ENCODE measurements at places on chromosomes 13 and 19. TPM values are rescaled to one million over a fixed set of nuclear protein-coding genes. Genes with fewer than 3 reads are reported as not detected.
A peak's percentile ranks its signal among the peaks of the same experiment; 100 is the strongest.

- H3K36me3 ChIP-seq = no peaks in the 10 kb centered on the region
- H3K27ac ChIP-seq = no peak overlapping the region
- no peak overlapping the region for H3K4me3 ChIP-seq
- H3K4me1 ChIP-seq = peaks cover 5% of the 10 kb centered on the region
- H3K27me3 ChIP-seq = peaks cover 15% of the 10 kb centered on the region
Measured at GRCh38 chr13:75876142-75877050, 240.3 kb downstream of the LMO7 start.

DNA sequence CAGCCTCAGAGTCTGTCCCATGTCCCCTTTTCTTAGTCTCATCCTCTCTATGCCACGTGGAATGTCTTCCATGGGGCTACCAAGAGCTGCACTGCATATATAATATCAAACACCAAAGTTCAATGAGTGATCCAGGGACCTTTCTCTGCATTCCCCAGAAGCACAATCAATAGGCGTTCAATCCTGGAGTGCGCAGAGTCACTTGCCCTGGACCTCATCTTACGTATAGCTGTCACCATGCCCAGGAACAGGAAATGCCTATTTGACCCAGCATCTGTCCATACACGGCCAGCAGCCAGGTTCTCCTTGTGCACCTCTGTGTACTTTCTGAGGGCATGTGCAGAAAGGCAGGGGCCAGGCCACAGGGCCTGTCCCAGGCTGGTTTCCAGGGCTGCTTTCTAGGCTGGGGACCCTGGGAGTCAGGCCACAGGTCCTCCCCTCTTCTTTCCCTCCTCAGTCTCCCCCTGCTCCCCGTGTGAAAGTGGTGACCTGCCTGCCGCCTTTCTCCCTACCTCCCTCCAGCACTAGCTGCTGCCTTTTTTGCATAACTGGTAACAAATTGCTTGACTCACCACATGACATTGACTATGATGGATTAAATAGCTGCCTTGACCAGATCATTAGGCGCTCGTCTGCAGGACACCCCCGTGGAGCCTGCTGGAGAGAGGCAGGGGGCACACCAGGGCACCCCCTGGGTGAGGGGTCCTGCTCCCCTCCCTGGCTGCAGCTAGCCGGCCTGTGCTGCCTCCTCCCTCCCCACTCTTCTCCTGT is 222.0 kb downstream of the ZNF536 start:
- peaks cover 7% of the 10 kb centered on the region for H3K27me3 ChIP-seq
- H3K4me3 ChIP-seq = no peak overlapping the region
- no peak for DNase-seq
- no peak overlapping the region for H3K27ac ChIP-seq
- H3K36me3 ChIP-seq = no peaks in the 10 kb centered on the region

GRCh38 chr13:31649766-31650165 is 89.6 kb upstream of the RXFP2 start:
- H3K27ac ChIP-seq = no peak overlapping the region
- H3K27me3 ChIP-seq = peaks cover 4% of the 10 kb centered on the region
- DNase-seq = no peak
- H3K4me1 ChIP-seq = no peaks in the 10 kb centered on the region

CNMD gene
- not detected for polyA plus RNA-seq

SELENOV gene
- polyA plus RNA-seq = not detected

DNA sequence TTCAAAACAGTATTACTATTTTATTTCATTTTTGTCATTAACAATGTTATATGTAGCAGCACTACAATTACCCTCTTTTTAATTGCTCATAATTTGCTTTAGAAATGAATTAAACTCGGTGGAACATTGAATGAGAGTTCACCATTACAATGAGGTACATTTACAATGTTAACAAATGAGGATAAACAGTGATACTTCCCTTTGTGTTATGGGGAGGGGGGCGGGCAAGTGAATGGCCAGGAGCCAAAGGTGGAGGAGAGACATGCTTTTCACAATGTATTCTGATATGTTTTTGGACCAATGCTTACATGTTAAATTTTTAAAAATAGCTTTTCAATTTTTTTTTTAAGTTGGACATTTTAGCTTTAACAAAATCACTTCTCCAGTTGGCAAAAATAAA is 34.2 kb downstream of the NALCN start:
- no peak overlapping the region for H3K27ac ChIP-seq
- H3K27me3 ChIP-seq = no peaks in the 10 kb centered on the region
- no peaks in the 10 kb centered on the region for H3K36me3 ChIP-seq
- no peak for DNase-seq
- no peak overlapping the region for H3K4me3 ChIP-seq

DNA sequence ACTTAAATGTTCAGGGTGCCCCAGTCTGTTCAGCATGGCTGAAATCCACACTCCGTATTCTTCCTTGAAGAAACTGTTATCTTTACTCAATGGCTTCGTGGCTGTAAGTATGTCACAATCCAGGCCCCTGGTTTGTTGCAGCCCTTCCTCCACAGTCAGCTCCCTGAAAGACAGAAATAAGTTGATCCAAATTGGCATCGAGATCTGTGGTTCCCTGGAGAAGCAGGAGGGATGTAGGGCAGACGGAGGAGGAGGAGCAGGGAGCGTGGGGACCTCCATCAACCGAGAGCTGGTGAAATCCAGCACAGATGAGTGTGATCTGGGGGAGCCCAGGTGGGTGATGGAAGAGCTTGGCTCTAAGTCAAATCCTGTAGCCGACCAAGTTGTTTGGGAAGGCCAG is 304 bp downstream of the TSPAN16 start:
- H3K27me3 ChIP-seq = peaks cover 28% of the 10 kb centered on the region
- no peak overlapping the region for H3K4me3 ChIP-seq
- H3K36me3 ChIP-seq = no peaks in the 10 kb centered on the region
- peaks cover 5% of the 10 kb centered on the region for H3K4me1 ChIP-seq

GRCh38 chr19:38386971-38387549 is 774 bp downstream of the GGN start:
- peak; percentile 31 for DNase-seq
- peaks cover 14% of the 10 kb centered on the region for H3K4me1 ChIP-seq
- H3K27ac ChIP-seq = peak overlapping the region; percentile 90
- peaks cover 46% of the 10 kb centered on the region for H3K27me3 ChIP-seq
- peaks cover 7% of the 10 kb centered on the region for H3K36me3 ChIP-seq

PCDH9 gene
- polyA plus RNA-seq = 51.1 TPM

- H3K36me3 ChIP-seq = peaks cover 6% of the 10 kb centered on the region
- no peak overlapping the region for H3K27ac ChIP-seq
- DNase-seq = no peak
- H3K27me3 ChIP-seq = no peaks in the 10 kb centered on the region
- H3K4me1 ChIP-seq = peaks cover 11% of the 10 kb centered on the region
- no peak overlapping the region for H3K4me3 ChIP-seq
Measured at GRCh38 chr13:98984983-98985382, 7.1 kb upstream of the DOCK9 start.

ZNF540 gene
- 9.1 TPM for polyA plus RNA-seq

GRCh38 chr19:4707322-4707721 is 16.3 kb downstream of the DPP9 start:
- H3K27ac ChIP-seq = no peak overlapping the region
- H3K4me3 ChIP-seq = no peak overlapping the region
- DNase-seq = no peak
- H3K4me1 ChIP-seq = peaks cover 4% of the 10 kb centered on the region
- H3K27me3 ChIP-seq = no peaks in the 10 kb centered on the region
- peaks cover 23% of the 10 kb centered on the region for H3K36me3 ChIP-seq

CILP2 gene
- polyA plus RNA-seq = not detected

GRCh38 chr13:92989301-92989700 is 237.3 kb upstream of the GPC6 start:
- no peaks in the 10 kb centered on the region for H3K4me1 ChIP-seq
- no peak for DNase-seq
- H3K36me3 ChIP-seq = no peaks in the 10 kb centered on the region
- H3K27me3 ChIP-seq = no peaks in the 10 kb centered on the region

DNA sequence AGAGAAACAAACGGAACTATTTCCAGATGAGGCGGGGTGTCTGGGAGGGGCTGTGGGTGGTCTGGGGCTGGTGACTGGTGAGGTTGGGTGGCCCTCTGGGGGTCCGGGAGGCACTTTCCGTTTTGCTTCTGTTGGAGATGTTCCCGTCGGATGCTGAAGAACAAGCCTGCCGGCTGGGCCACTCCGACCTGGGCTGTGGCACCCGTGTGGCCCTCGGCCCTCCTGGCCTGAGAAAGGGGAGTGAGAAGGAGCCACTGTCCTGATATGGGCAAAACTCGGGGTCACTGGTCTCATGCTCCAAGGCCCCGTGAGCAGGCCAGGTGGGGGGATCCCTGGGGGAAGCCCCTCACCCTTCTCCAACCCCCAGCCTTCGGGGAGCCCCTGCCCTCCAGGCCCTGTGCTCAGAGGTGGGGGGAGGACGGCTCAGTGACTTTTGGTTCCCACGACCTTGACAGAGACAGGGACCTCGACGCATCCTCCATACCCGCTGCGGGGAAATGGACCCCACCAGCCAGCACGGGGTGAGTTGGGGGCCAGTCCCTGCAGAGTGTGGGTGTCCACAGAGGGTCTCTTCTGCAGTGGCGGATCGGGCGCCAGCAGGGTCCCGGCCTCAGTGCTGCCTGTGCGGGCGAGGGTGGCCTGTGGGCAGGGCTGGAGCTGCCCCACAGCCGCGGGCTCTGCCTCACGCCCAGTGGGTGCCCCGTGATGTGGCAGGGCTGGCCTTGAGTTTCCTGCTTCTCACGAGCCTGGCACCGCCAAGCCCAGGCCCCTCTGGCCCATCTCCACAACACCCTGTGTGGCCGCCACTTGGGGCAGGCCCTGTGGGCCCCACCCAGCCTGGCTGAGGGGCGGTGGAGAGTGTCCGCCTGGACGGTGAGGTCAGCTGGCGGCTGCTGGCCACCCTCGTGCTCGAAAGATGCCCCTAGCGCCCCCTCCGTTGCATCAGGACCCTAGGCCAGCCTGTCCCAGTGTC is 4.4 kb upstream of the TBXA2R start:
- H3K27ac ChIP-seq = no peak overlapping the region
- no peak for DNase-seq
- H3K27me3 ChIP-seq = no peaks in the 10 kb centered on the region
- H3K36me3 ChIP-seq = no peaks in the 10 kb centered on the region
- peaks cover 15% of the 10 kb centered on the region for H3K4me1 ChIP-seq
- H3K4me3 ChIP-seq = no peak overlapping the region

- H3K4me1 ChIP-seq = peaks cover 42% of the 10 kb centered on the region
- no peak for DNase-seq
- no peaks in the 10 kb centered on the region for H3K27me3 ChIP-seq
- peak overlapping the region; percentile 32 for H3K27ac ChIP-seq
Measured at GRCh38 chr19:42185277-42185676, 32.2 kb downstream of the DEDD2 start.

TNFSF13B gene
- polyA plus RNA-seq = 20.6 TPM

DNA sequence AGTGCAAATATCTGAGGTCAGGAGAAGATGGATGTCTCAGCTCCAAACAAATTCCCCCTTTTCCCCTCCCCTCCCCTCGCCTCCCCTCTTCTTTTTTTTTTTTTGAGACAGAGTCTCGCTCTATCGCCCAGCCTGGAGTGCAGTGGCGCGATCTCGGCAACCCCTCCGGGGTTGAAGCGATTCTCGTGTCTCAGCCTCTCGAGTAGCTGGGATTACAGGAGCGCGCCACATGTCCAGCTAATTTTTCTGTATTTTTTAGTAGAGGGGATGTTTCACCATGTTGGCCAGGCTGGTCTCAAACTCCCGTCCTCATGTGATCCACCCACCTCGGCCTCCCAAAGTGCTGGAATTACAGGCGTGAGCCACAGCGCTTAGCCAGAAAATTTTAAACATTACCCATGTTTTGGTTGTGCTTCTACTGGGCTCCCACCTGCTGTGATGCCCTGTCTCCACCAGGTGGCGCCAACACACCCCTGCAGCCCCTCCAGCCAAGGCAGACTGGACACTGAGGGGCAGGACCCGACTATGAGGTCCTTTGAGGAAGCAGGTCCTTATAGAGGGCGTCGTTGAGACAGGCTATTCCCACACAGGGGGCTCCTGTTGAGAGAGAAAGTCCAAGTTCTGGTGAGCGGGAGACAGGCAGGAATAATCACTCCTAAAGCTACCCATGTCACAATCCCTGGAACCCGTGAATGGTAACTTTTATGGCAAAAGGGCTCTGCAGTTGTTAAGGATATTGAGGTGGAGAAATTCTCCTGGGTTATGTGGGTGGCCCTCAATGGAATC is 6.3 kb downstream of the ERICH4 start:
- H3K4me1 ChIP-seq = peaks cover 28% of the 10 kb centered on the region
- H3K27ac ChIP-seq = no peak overlapping the region
- peak; percentile 66 for DNase-seq
- H3K36me3 ChIP-seq = no peaks in the 10 kb centered on the region

C1QTNF9B gene
- polyA plus RNA-seq = not detected

ARRDC5 gene
- polyA plus RNA-seq = 1.9 TPM

DNA sequence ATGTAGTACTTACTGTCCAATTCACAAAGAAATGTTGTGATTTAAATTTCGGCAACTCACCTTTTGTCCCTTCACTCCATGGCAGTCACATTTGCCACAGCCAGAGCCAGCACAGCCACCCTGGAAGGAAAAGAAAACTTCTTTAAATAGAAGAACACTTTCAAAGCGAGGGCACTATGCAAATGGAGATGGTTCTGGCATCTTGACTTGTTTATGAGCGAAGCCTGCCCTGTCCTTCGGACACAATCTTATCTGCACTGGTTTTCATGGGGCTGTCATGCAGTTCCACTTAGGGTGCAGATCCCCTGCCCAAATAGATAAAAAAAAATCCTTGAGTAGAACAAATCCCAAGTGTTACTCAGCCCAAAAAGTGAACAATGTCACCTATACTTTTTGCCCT is 64.3 kb downstream of the COL4A1 start:
- no peak overlapping the region for H3K4me3 ChIP-seq
- no peak overlapping the region for H3K27ac ChIP-seq
- H3K36me3 ChIP-seq = no peaks in the 10 kb centered on the region
- no peak for DNase-seq
- H3K27me3 ChIP-seq = peaks cover 14% of the 10 kb centered on the region

ZNF607 gene
- polyA plus RNA-seq = 5.4 TPM

- H3K4me1 ChIP-seq = peaks cover 11% of the 10 kb centered on the region
- peak overlapping the region; percentile 74 for H3K4me3 ChIP-seq
- no peak overlapping the region for H3K27ac ChIP-seq
- peaks cover 4% of the 10 kb centered on the region for H3K36me3 ChIP-seq
Measured at GRCh38 chr19:36136964-36137686, 2.7 kb upstream of the CAPNS1 start.

SHC2 gene
- polyA plus RNA-seq = not detected

DNA sequence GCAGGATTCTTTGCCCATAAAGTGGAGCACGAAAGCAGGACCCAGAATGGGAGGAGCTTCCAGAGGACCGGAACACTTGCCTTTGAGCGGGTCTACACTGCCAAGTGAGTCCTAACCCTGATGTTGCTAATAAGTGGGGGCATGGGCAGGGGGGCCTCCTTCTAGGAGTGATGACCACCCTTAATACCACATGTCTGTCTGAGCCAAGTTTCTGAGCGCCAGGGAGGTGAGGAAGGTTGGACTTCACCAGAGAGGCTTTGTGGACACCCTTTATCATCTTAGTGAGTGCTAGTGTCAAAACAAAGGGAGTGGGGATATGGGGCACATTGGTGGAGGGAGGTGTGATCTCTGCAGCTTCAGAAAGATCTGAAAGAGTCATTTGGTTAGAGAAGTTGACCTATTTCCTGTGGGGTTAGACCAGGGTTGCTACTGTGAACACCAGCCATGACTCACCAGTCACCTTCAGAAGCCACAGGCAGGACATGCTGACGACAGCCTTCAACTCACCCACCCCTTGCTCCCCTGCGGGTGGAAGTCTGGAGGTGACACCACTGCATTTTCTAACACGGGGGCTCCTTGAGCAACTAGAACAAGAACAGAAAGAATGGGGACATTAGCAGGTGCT is 8.8 kb downstream of the ALOX5AP start:
- peak; percentile 66 for DNase-seq
- peak overlapping the region; percentile 80 for H3K27ac ChIP-seq
- no peaks in the 10 kb centered on the region for H3K27me3 ChIP-seq
- peaks cover 46% of the 10 kb centered on the region for H3K4me1 ChIP-seq

- H3K27me3 ChIP-seq = no peaks in the 10 kb centered on the region
- H3K4me1 ChIP-seq = no peaks in the 10 kb centered on the region
- H3K4me3 ChIP-seq = no peak overlapping the region
- H3K36me3 ChIP-seq = no peaks in the 10 kb centered on the region
- no peak for DNase-seq
Measured at GRCh38 chr13:80751854-80752253, 410.9 kb upstream of the SPRY2 start.
